ENCODE measurements at places on chromosomes 6 and 20.

DNA sequence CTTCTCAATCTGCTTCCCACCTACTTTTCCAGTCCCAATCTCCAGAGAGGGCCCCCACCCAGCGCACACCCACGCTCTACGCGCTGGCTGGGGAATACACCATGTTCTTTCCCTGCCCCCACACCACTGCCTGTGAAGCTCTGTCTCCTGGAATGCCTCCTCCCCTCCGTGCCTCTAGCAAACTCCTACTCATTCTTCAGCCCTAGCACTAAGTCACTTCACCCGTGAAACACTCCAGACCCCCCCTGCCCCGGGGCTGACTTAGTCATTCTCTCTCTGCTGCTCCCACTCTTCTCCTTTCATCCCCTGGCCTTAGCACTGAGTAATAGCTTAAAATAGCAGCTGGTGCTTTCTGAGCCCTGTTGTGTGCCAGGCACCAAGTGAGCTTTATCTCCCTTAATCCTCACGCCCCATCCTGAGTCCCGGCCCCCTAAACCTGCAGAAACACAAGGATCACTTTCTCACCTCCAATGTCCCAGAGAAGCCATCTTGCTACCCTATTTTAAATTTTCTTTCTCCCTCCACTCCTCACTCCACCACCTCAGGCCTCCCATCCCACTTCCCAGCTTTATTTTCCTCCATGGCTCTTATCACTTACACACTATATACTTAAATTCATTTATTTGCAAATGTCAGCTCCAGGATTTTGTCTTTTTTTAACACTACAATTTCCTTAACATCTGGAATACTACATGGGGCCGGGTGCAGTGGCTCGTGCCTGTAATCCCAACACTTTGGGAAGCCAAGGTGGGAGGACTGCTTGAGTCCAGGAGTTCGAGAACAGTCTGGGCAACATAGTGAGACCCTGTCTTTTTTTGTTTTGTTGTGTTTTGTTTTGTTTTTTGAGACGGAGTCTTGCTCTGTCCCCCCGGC, 6.3 kb upstream of the PARD6B start:
- DNase-seq, result no peak

DNA sequence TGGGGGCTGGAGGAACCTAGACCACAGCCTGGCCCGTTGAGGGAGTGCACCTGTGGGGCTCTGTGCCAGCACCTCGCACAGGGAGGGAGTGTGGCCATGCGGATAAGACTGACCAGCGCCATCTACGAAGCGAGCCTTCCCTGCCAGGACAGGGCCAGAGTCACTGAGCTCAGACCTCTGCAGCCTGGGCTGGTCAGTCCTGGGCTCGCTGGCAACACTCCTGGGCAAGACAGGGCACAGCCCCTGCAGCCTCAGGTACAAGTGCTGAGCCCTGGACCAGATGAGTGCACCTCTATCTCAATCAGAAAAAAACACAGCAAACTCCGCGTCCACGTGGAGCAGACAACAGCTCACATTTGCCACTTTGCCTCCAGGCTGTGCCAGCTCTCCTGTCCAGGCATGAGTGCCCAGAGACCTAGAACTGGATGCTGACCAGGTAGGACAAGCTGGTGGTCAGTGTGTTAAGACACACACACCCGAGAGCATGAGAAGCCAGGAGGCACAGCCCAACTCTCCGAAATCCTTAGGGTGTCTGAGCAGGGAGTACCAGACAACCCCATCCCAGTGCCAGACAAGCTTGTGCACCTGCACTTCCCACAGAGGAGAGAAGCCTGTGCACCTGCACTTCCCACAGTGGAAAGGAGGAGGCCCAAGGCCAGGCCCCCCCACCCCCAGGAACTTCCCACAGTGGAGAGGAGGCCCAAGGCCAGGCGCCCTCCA, 4.9 kb downstream of the ARFRP1 start:
- no peak for DNase-seq

GRCh38 chr20:54642864-54643667, 167.7 kb downstream of the DOK5 start:
- DNase-seq, result no peak

- DNase-seq, result no peak
Observed at GRCh38 chr20:4451487-4452081, 270.1 kb upstream of the PRND start.

DNA sequence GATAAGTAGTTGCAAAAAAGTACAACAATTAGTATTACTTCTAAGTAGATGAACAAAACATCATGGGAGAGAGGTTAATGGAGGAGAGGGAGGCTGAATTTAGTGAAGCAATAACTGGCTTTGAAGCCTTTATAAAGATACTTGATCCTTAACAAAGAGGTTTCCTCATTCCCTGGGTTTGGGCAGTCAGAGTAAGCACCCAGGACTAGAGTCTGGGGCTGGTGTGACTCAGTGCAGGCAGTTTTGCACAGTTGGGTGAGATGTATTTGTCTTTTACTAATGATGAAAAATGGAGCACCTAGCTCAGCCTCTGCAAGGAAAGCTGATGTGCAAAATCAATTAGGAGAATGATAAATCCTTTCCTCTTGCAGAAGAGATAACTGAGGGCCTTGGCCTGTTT, 11.8 kb upstream of the OPN5 start:
- no peak for DNase-seq

DNA sequence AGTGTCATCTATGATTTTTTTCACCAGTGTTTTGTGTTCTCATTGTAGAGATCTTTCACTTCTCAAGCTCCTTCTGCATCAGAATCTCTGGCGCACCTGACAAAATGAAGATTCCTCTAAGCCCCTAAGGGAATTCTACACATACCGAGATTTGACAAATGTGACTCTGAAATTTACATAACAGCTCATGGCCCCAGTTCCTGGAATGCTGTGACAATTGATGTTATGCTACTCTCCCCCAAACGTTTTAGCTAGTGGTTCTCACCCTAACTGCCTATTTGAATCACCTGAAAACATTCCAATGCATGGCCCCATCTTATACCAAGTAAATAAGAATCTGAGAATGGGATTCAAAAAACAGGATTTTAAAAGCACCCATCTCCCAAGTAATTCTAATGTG, 162.1 kb upstream of the FKBP1C start:
- no peak for DNase-seq

- no peak for DNase-seq
Observed at GRCh38 chr6:142699391-142699790, 245.6 kb downstream of the HIVEP2 start.

GRCh38 chr6:101640131-101640530, 246.6 kb downstream of the GRIK2 start:
- DNase-seq, result no peak

GRCh38 chr20:50453533-50454244, 56.5 kb upstream of the PTPN1 start:
- no peak for DNase-seq

DNA sequence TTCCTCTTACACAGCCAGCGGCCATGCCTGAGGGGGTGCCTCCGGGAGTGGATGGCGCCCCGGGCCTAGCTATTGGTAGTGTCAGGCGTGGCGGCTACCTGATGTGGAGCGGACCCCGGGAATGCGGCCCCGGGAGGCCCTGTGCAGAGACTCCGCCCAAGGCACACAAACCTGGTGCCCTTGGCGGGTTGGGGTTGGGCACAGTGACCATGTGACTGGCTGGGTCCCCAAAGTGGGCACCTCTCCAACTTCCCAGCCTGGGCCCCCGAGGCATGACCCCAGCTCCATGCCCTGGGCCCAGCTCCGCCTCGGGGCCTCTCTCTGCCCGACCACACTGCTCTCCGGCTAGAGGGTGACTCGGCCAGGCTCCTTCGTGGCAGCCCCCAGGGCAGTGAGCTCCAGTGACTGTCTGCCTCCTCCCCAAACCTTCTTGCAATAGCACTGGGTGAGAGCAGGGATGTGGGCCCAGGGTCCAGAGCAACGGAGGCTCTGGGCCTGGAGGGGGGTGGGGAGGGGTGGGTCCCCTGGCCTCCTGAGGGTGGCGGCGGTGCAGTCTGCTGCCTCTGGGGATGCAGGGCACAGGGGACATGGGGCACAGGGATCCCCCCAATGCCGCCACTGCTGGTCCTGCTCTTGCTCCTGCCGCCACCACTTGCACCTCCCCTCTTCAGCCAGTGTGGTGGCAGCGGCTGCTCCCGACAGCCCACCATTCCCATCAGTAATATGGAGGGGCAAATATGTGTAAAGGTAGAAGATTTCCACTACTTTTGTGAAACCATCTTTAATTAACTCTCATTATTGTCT, 942.9 kb upstream of the EPHA7 start:
- DNase-seq, result no peak

DNA sequence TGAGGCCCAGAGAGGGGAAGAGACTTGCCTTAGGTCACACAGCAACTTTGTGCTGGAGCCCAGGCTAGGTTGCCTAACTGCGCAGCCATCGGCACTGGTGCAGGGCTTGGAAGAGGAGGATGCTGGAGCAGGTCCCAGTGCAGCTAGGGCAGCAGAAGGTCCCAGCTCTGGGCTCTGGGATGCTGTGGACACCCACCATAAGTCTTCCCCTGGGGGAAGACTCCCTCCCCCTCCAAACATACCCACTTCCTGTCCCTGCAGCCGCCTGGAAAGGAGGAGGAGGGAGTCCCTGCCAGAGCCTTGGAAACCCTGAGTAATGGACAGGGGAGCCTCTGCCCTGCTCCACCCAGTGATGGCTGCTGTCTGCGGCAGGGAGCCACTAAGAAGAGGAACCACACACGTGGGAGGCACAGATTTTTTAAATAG, 93.6 kb downstream of the NCR2 start:
- no peak for DNase-seq

DNA sequence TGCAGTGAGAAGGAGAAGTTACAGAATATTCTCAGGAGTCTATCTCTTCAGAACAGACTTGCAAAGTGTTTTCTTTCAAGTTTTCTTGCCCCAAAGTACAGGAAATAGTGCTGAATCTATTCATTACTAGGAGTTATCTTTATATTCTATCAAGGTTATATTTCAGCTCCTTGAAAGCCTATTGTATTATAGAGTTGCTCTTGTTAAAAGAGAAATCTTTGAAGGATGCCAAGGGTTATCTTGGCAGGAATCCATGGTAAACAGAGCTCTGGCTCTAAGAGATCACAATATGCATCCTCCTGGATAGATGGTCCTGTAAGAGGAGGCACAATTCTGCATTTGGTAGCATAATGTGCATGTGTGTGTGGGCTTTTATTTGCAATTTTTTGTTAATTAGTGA, 21.2 kb upstream of the SNRPB2 start:
- DNase-seq, result no peak

GRCh38 chr20:16713066-16713465, 16.8 kb upstream of the SNRPB2 start:
- DNase-seq, result no peak

DNA sequence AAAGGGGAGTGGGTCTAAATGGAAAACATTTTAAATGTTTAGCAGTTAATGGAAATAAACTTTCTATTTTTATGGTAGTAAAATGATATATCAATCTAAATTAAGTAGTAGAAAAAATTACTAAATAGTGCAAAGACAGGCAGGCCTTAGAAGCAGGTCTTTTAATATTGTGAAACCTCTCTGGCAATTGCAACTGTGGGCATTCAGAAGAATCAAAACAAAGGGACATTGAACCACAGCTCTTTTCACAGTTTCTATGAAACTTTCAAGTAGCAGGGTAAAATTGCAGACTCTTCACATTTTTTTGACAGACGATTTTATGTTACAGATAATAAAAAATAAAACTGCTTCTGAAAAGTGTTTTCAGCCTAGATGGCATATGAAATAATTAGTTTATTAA, 533.7 kb downstream of the BCKDHB start:
- no peak for DNase-seq

DNA sequence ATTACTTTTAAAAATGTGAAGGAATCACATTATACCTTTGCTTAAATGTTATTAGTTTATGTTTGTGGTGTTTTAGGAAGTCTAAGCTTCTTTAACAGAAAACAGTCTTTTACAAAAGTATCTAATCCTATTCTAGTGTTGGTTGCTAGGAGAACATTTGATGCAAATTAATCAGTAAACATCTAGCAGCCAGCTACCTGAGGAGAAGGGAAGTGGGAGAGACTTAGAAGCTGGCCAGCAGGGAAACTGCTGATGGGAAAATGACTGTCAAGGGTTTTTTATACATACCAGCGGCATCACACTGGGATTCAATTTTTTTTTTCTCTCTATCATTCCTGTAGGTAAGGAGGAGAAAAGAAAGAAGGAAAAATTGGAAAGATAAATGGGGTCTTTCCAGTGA, 686.0 kb upstream of the MMS22L start:
- no peak for DNase-seq

DNA sequence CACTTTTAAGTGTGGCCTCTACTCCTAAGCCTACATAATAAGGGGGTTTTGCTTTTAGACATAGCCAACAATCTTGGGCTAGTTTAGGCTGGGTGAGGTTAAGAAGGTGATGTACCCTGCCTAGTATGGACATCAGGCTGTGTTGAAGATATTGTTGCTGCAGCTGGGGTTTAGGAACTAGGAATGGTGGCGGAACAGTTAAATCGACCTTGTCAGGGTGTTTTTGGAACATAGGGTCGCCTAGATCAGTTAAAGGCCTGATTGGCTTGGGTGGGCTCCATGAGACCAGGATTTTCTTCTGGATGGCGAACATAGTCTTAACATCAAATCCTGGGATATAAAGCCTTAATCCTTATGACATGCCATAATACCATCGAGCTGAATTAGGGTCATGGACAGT, 156.1 kb downstream of the TRIM27 start:
- no peak for DNase-seq

GRCh38 chr6:5405976-5406375, 144.7 kb downstream of the FARS2 start:
- no peak for DNase-seq

DNA sequence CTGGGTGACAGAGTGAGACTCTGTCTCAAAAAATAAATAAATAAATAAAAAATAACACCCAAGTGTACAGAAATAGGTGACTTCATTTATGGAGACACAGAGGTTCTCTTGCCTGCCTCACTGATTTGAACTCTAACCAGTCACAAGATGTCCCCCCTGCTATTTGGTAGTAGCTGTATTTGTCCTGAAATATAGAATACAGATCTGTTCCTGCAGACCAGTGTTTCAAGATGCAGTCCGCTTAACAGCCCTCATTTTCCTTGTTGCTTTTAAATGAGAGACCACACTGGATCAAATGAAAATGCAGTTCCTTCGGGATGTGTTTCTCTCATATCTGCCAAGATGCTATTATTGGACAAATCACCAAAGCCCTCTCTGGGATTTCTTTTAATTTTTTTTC, 7.6 kb downstream of the PLCB4 start:
- DNase-seq, result no peak

Data from CD4-positive, alpha-beta T cell treated with Interleukin-17A for 1 hour (primary cell).